Osteoblast (primary cell): ENCODE measurements at places on chromosomes 12 and 14.
A peak's percentile ranks its signal among the peaks of the same experiment; 100 is the strongest.

DNA sequence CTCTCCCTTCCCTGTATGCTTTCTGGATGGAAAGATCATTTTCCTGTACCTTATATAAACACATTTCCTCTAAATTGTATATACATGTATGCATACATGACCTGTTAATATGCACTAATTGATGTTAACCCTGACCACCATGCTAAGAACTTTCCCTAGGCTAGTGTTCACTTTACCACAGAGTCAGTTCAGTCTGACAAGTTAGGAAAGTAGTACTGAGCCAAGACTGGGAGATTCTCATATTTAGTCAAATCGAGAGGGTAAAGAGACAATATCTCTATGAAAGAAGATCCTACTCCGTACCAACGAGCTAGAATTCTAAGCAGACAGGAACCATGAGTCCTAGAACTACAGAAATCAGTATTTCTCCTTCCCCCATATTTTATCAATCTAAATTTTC lies 36.8 kb downstream of the ATF7 start:
- no peak for DNase-seq

GRCh38 chr14:61611880-61612630 lies 83.3 kb upstream of the HIF1A start:
- DNase-seq, result no peak

- no peak for DNase-seq
These were observed 18.8 kb downstream of the ACVRL1 start for GRCh38 chr12:51926064-51926632.

DNA sequence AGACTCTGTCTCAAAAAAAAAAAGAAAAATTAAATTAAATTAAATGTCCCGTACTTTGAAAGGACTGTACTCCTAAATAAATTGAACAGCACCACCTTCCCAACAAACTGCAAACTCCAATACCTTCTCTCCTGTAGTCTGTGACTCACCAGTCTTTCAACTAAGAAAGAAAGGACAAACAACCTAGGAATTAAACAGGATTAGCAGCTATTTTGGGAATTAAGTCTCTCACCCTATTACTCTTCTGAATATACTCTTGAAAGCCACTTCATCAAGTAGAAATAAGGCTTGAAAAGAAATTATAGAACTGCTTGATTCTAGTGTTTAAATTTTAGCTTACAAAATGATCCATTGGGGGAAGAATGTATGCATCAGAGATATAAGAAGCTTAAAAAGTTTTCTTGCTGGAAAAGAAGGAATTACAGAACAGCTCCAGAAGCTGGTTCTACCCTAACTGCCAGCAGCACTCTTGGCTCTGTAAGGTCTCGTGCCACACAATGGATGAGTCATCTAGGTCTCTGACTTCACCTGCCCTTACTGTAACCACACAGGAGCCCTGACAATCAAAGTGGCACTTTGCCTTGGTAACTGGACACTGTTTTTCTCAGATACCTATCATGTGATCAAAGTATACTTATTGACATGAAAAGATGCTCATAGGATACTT lies 57.0 kb upstream of the CERS5 start:
- peak; percentile 70 for DNase-seq

GRCh38 chr14:73176685-73177084 lies 40.4 kb downstream of the PSEN1 start:
- DNase-seq, result no peak

- no peak for DNase-seq
These were observed 201.5 kb upstream of the CAND1 start for GRCh38 chr12:67067453-67068203.

GRCh38 chr14:29462321-29462720 lies 465.3 kb downstream of the PRKD1 start:
- peak; percentile 35 for DNase-seq

DNA sequence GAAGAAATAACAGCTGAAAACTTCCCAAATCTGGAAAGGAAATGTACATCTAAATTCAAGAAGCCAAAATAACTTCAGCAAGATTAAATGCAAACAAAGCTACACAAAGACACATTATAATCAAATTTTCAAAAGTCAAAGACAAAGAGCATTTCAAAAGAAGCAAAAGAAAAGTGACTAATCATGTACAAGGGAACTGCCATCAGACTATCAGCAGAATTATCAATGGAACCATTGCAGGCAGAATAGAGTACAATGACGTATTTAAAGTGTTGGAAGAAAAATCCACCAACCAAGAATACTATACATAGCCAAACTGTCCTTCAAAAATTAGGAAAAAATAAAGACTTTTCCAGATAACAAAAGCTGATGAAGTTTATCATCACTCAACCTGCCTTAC lies 147.5 kb downstream of the NELL2 start:
- DNase-seq, result no peak

DNA sequence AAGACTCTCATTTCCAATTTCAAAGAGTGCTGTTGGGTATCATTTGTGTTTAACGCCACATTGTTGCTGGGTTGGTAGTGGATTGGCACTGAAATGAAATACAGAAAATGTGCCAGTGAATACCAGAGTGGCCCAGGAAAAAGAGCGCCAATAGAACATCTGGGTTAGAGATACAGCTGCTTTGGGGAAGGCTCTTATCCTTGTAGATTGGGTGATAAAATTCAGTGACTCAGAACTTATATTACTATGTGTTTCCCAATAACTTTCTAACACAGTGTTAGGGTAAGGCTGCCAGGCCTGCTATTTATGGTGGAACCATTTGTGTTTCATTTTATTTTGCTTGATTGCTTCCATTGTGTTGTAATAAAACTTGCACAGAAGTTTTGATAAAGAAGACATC lies 168.2 kb upstream of the SSTR1 start:
- no peak for DNase-seq

DNA sequence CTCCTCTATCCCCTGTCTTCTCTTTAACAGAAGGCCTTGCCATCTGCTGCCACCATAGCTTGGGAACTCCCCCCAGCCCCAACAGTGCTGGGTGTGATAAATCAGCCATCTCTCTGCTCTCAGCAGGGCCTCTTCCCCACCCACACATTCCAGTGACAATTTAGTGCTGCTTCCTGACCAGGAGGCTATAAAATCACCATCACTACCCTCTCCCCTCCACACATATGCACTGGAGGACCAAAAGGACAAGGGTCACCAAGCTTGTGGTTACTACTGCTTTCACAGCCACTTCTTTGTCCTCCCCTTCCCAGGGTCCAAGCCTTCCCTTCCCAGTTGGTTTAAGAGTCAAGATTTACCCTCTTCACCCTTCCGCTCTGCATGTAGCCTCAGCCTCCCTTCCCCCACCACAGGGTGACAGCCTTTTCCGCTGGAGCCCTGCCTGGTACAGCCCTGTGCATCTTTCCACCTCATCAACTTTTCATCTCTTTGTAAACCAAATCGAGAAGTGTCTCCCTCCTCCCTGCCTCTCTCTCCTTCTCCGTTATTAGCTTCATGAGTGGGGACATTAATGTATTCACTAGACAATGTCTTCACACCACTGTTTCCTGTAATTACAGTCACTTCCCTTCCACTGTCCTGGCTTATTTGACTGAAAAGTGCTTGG lies 9.4 kb downstream of the PSMB5 start:
- DNase-seq, result no peak

DNA sequence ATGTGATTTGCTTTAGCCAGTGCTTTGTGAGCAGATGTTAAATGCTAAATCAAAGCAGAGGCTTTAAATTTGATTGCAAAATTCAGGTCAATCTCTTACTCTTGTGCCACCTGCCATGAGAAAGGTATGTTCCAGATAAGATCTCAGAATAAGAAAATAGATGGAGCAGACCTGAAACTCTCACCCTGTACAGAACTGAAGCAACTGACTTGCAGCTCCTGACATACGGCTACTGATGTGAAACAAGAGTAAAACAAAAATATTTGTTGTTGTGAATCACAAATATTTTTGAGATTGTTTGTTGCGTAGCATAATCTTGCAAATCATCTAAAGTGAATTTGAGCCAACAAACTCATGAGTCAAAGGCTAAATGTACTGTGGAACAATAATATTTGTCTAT lies 3.5 kb upstream of the OSBPL8 start:
- DNase-seq, result no peak

- DNase-seq, result no peak
These were observed 534.3 kb downstream of the VRK1 start for GRCh38 chr14:97331526-97331925.

DNA sequence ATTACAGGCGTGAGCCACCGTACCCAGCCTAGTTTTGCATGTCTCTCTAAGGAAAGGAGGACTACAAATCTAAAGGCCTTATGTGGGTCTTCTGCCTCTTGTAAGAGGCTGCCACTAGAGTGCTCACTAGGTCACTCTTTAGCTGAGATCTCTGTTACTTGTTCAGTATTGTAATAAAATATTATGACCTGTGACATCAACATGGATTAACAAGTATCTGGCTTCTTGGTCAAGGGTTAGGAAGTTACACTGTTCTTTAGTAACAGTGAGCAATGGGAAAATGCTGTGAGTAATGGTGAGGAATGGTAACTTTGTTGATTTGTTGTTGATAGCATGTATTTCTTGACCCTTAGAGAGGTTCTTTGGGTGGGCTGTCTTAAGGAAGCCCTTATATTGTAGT lies 50.5 kb downstream of the ERC1 start:
- peak; percentile 78 for DNase-seq

DNA sequence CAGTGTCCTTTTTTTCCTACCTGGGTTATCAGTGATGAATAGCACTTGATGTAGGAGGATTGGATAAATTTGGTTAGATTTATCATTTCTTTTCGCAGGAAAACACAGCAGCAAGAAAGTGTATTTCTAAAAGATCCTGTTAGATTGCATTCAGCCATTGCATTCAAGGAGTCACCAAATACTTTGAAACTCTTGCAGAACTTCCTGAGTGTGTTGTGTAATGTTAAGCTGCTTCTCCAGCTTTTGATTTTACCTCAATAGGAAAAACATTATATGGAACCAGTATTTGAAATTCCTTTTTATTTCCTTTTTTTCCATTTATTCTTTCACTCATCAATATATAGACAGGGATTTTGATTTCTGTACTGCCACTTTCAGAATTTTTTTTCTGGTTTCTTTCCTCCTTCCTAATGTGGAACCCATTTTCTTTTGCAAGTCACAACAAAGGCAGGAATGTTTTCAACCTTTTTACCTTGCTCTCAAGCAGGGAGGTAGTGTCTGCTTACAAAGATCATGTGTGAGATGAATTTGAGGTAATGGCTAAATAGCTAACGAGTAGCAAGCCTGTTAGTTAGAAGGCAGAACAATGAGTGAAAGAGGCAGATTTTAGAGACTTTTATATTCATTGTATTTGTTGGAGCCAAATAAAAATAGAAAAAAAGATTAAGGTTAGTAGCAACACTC lies 56.2 kb downstream of the PPHLN1 start:
- DNase-seq, result no peak

DNA sequence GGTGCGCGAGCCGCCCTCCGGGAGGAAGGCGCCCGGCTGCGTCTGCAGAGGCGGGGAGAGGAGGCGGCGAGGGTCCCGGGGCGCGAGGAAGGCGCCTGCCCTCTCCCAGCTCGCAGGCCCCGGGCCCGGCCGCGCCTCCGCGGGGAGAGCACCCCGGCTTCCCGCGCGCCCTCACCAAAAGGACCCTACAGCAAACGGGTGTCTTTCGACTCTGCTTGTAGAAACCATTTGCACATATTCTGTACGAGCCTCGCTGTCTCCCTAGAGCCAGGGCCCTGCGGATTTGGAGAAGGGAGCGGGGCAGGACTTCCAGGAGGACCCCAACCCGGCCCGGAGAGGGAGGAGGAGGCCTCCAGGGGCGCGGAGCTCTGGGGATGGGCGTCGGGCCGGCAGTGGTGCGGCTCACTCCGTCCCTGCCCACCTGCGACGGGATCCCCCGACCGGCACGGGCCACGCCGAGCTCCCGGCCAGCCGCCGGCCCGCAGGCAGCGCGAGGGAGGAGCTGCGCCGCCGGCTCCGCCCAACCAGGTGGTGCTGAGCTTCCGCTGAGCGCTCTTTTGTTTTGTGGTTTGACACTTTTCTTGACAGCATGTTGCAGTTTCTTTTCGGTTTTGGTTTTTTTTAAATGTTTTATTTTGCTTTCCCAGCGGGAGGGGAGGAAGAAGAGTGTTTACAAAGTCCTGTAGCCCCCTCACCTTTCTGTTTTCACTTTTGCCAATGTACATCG lies 103.3 kb upstream of the FKBP4 start:
- DNase-seq, result peak; percentile 77

DNA sequence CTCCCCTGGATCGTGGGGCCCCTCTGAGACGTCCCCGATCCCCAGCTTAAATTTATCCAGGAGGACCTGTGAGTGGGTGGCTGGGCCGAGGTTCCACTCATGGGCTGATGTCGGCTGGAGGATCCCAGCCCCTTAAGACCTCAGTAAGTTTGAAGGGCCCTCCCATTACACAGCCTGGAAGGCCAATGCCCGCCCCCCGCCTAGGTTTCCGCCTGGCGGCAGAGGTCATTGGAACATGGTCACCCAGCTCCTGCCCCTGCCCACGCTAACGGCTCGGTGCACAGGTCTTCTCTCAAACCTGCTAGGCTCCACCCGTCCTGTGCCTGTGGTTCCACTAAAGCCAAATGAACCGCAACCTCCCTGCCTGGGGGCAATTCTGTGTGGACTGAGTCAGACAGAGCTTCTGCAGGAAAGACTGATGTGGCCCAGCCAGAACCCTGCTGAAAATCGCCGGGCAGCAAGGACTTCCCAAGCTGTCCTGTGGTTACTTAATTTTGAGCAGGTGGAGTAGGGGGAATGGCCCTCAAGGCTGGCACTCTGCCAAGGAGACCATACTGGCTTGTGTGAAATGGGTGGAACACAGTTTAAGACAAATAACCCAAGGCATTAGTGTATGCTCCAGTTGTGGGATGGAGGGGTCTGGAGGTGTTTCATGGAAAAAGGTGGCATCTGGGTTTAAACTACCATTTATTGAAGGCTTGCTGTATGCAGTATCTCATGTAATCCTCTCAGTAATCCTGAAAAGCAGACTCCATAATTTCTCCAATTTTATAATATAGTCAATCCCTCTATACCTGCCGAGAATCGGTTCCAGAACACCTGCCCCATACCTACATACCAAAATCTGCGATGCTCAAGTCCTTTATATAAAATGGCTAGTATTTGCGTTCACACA lies 903 bp upstream of the NT5DC3 start:
- peak; percentile 90 for DNase-seq

DNA sequence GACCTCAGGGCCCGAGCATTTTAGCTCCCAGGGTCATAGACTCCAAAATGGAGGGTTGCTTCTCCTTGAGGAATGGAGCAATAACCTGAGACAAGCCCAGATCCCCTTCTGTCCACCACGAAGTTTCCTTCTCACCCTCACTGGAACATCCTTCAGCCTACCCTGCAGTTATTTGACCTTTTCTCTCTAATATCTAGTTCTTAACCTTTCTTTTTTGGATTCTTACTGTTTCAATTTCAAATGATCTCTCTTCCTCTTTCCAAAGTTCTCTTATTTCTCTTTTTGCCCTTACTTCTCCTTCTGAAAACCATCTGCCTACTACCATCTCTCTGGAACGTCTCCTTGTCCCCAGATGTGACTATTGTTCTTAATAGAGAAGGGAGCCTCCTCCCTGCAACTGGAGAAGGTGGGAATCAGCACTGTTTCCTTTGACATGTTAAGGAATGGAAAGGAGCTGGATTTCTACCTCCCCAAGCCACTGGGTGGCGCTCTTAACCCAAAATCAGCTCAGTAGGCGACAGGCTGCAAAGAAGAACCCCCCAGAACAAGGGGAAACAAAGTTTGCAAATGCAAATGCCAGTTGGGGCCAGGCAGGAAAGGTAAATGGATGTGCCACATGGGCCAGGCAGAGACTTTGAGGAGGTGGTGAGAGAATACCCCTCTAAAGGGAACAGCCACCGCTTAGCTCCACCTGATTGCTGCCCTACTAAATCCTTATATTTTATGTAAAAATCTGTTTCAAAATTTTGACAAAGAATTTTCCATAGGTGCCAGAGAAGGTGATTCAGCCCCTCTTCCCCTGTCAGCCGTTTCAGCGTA lies 22.4 kb upstream of the PDE1B start:
- no peak for DNase-seq
